ENCODE measurements at places on chromosomes 11 and 22. TPM values are rescaled to one million over a fixed set of nuclear protein-coding genes. Genes with fewer than 3 reads are reported as not detected.
A peak's percentile ranks its signal among the peaks of the same experiment; 100 is the strongest.

DNA sequence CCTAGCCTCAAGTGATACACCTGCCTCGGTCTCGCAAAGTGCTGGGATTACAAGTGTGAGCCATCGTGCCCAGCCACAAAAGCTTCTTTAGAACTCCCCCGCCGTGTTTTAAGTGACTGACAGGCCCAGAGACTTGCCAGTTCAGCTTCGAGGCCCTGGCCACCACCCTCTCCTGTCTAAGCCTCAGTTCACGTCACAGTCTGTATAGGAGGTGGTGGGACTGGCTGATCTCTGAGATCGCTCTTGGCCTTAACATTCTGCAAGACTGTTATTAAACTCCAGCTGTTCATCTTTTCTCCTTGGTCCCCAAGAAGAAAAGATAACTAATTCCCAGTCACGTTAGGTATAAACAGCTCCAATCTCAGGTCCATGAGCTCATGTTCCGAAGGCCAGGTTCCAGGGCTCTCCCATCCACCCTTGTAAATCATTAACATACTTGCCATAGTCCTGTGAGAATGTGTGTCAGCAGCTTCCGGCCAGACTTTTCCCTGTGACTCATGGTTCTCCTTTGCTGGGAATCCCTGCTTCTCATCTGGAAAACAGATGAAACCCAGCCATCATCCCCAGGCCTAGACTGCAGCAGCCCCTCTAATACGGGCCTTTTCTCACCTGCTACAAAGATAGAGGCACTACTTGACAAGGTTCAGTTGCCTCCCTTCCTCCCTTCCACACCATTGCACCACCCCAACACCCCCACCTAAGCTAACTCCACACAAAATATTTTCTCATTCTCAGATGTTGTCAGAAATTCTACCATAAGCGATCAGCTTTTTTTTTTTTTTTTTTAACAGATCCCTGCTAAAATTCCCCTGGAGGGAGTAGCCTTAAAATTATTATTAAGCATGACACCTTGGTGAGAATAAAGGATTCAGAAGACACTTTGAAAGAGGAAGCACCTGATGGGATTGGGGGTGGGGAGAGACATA, 5.6 kb upstream of the KIAA0930 start:
- peak; percentile 99 for DNase-seq

GRCh38 chr11:1493650-1494244, 7.2 kb upstream of the MOB2 start:
- no peak for DNase-seq

DNA sequence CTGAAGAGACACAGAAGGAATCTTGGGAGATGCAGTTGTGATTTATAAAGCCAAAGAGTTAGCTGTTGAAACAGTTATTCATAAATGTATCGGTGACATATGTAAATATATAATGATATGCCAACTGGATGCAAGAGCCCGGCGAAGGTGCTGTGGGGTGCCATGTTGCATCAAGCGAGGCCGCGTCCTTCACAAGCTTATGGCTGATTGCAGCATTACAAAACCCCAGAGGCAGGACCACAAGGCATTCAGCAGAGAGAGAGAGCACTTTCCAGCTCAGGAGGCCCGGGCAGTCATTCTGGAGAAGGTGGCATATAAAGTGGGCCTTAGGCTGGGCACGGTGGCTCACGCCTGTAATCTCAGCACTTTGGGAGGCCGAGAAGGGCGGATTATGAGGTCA, 65.6 kb downstream of the LARGE1 start:
- DNase-seq, result no peak

- no peak for DNase-seq
Measured at GRCh38 chr22:37566903-37567798, 6.9 kb downstream of the CDC42EP1 start.

DNA sequence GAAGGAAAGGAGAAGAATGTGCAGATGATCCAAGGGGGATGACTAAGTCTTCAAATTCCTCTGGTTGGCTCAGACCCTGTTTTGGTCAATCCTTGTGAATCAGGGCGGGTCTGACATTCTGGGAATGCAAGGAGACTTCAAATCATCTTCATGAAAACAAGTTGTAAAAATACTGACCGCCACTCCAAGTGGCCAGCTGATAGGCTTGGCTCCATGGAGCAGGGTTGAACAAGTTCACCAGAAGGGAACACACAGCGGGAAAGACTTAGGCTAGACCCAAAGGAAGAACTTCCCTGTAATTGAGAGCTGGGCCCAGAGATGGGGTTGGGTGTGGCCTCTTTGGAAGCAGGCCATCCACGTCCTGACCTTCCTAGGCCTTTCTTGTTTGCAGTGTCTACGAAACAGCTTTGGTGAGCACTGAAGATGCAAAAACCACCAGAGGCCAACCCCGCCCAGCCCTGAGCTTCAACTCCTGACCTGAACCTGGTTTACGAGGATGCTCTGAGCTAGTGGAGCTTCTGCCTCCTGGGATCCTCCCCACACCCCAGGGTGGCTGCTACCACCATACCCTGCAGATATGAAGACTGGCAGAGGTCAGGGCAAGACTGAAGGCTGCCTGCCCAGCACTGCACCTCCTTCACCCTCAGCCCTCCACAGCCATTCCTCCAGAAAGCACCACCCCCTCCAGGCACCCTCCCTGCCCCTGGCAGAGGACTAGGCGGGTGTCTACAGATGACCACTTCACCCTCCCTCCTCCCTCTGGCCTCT, 26.1 kb downstream of the GDPD5 start:
- peak; percentile 13 for DNase-seq

- no peak for DNase-seq
Measured at GRCh38 chr11:116473206-116473769, 299.5 kb downstream of the BUD13 start.

DNA sequence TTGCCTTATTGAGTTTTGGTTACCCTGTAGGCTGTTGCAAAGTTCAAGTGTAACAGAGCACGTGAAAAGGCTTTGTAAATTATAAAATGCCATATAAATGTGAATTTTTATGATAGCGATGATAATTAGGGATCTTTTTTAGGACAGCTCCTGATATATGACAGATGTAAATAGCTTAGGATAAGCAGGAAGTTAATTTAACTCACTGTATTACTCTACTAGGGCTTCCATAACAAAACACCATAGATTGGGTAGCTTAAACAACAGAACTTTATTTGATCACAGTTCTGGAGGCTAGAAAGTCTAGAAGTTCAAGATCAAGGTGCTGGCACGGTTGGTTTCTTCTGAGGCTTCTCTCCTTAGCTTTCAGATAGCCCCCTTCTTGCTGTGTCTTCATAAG, 17.0 kb upstream of the PDE3B start:
- no peak for DNase-seq

GRCh38 chr22:49734390-49734789, 93.3 kb downstream of the BRD1 start:
- DNase-seq, result no peak

DNA sequence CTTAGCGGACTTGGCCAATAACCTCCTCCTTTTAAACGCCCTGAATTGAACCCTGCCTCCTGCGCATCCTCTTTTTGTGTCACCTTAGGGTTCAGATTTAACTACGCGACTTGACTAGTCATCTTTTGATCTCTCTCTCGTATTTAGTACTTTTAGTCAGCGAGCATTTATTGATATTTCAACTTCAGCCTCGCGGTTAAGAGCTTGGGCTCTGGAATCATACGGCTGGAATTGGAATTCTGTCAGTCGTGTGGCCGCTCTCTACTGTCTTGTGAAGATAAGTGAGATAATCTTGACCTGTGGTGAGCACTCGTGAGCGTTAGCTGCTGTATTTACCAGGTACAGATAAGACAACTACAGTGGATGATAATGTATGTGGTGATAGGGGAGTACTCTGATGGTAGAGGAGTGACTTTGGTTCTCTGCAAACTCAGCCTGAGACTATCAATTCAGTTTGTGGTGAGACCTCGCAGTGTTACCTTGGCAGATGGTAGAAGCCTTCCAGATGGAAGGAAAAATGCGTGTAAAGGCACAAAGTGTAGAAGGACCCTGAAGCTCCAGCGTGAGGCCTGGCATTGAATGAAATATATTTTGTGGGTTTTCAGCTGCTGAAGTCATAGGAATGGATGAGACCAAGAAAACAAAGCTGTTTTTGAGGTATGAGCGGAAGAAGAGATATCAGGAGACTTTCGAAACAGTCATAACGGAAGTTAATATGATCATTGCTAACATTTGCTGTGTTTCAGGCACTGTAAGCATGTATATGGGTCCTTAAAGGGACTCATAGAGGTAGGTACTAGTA, 682 bp downstream of the ATM start:
- no peak for DNase-seq

GRCh38 chr11:134340354-134340964, 8.7 kb downstream of the GLB1L2 start:
- DNase-seq, result no peak

GRCh38 chr22:36636916-36637315, 66.6 kb downstream of the CACNG2 start:
- DNase-seq, result no peak

DNA sequence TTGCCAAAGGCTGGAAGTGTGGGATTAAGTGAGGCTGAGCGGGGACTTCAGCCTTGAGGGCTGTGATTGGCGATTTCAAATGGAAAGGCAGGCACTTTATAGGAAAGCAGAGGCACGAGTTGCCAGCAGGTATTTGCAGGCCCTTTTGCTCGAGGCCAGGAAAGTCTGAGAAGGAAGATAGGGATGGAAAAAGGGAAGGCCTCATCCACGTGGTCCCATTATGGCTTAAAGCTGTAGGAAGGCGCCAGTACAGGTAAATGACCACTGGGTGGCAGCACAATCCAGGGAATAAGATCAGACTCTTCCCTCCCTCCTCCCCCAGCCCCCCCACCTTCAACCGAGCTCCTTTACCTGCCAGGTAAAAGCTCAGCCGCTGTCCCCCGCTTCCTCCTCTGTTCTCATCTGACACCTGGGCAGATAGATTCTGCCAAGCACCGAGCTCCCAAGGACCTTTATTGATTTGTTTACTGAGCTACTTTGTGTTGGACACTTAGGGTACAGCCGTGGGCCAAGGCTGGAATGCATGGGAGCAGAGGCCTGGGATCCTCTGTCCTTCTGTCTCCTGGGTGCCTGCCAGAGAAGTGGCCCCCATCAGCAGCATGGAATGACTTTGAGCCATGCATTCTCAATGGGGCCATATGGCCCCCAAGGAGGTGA, 7.5 kb downstream of the P2RX3 start:
- DNase-seq, result no peak

GRCh38 chr11:116366451-116366850, 406.3 kb downstream of the BUD13 start:
- no peak for DNase-seq

DNA sequence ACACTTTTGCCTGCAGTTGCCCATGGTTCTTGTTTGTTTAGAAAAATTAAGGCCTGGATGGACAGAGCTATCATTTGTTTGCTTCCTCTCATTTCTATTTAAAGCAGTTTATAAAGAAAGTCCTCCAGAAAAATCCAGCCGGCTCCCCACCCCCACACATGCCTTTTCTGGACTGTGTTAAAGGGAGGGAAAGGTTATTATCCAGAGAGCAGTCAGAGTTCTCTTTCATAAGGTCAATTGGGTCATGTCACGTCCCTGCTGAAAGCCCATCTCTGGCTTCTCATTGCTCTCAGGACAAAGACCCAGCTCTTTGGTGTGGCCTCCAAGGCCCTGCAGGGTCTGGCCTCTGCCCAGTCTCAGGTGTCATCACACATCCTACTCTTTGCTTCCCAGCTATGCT, 9.8 kb upstream of the GRK3 start:
- no peak for DNase-seq

- no peak for DNase-seq
Measured at GRCh38 chr11:33303541-33303940, 46.4 kb downstream of the HIPK3 start.

DNA sequence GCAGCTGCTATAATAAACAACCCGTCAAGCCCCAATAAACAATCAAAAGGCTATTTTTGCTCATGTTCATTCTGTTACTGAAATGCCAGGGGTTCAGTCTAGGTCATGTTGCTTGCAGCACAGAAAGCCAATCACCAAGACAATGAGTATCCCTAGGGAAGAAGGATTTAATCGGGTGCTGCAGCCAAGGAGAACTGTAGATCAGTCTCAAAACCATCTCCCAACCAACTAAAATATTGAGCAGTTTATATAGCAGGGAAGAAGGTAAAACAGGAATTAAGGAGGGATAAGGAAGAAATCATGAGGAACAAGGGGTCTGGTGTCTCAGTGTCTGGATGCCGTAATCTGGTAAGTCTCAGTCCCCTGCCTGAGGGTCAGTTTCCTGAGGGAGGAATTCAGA, 169.5 kb downstream of the BLID start:
- no peak for DNase-seq

GRCh38 chr11:118612378-118612777, 5.0 kb downstream of the PHLDB1 start:
- no peak for DNase-seq

- DNase-seq, result no peak
Measured at GRCh38 chr11:111531136-111531535, 9.4 kb upstream of the LAYN start.

DNA sequence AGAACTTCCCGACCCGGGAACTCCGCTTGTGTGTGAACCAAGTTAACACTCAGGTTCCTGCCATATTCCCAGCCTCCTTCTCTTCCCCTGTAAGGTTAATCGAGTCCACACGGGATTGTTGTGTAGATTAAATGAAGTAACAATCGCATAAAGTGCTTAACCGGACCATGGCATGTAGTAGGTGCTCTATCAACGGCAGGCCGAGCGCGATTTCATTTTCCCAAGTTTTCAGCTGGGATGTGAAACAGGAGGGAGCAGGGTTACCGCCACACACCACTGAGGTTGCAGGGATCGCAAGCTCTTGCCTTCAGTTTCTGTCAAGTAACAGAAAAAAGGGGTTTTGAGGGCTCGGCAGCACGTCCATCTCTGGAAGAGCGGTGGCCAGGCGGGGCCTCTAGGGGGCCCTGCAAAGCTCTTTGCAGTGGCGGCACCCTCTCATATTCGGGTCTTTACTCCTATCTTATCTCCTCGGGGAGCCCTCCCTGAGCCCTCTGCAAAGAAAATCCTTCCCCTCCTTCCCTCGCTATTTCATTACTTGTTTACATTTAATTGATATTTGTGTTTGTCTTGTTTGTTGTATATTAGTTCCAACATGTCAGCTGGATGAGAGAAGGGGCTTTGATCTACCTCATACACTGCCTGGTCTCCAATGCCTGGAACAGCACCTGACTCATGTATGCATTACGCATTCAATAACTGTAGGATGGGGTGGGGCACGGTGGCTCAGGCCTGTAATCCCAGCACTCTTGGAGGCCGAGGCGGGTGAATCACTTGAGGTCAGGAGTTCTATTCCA, 816 bp upstream of the PLEKHA7 start:
- DNase-seq, result no peak

- no peak for DNase-seq
Measured at GRCh38 chr22:43057641-43058040, 31.6 kb downstream of the TTLL1 start.

MRGPRX3 gene
- not detected for total RNA-seq

RTN4R gene
- total RNA-seq, result 18.6 TPM

OR2D2 gene
- total RNA-seq, result not detected

BIK gene
- total RNA-seq, result 12.4 TPM

PRR14L gene
- 15.9 TPM for total RNA-seq

NPAS4 gene
- total RNA-seq, result not detected

FAM180B gene
- not detected for total RNA-seq

SAA2 gene
- total RNA-seq, result 15.2 TPM
